ENCODE measurements at places on chromosomes 1 and 21.

DNA sequence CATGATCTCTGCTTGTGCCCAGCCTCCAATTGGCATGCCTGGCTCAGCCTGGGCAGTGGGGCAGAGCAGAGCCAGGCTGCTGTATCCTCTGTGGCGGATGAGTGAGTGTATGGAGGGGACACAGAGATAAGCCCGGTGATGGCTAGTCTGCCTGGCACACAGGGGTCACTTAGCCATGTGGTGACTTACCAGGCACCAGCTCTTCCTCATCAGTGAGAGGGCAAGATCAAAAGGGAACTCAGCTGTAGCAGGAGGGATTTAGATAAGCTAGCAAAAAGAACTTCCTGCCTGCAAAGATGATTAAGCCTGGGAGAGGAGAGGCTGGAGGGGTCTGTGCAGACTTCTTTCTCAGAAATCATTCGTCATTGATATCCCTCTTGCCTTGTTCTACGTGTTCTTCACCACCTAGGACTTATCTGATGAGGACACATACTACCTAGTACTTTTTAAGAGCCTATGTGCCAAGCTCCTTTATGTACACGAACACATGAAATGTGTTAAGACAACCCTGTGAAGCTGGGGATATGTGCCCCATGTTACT, 7.9 kb downstream of the KIF21B start:
- no peak for DNase-seq

DNA sequence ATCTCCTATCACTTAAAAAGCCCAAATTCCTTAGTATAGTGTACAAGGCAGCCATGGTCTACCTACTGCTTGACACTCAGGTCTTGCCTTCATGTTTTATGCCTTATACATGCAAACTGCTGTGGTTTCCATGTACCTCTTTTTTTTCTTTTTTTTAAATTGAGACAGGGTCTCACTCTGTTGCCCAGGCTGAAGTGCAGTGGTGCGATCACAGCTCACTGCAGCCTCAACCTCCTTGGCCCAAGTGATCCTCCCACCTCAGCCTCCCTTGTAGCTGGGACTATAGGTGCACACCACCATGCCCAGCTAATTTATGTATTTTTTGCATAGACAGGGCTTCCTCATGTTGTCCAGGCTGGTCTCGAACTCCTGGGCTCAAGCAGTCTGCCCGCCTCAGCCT, 8.0 kb downstream of the CD55 start:
- no peak for DNase-seq

- DNase-seq = no peak
Measured at GRCh38 chr1:193685986-193686385, 499.6 kb upstream of the B3GALT2 start.

DNA sequence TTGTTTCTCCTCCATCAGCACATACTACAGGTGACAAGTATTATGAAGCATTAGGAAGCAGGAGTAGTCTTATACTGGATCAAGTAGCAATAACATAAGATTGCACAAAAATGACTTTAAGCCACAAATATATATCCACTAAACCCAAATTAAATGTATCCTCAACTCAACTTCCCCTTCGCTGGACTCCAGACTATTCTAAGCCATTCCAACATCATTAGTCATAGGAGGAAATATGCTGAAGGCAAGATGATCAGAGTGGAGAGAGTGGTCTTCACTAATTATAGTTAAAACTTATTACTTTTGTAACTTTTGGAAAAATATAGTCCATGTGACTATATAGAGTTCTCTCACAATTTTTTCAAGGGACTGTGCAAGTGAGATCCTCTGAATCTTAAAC, 390.7 kb upstream of the ZP4 start:
- DNase-seq = no peak

DNA sequence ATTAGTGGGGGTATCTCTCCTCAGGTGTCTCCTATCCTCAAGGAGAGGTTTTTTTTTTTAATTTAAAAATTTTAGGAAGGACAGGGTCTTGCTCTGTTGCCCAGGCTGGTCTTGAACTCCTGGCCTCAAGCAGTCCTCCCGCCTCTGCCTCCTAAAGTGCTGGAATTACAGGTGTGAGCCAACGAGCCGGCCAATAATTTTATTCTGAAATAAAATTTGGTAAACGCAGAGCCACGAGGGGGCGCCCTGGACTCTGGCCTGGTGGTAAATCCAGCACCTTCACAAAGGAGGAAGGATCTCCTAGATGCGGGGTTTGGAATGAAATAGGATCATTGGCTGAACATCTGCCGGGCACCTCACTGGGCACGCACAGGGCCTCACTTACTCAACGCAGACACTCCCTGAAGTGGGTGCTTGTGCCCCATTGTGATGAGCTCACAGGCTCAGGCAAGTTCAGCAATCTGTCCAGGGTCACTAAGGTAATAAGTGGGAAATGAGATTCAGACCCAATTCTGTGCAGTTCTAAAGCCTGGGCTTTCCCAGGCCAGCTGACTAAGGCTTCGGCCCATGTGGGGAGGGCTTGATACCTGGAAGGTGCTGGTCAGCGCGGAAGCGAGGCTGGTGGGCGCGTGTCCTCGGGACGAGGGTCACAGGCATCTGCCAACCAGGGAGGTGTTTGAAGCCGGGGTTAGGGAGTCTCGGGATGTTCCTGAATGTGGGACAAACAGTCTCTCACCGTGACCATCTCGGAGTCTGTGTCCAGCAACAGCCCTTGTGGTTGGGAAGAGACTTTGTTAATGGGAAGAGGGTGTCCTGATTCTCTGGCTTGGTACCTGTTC, 32.7 kb upstream of the ETV3 start:
- DNase-seq = peak; percentile 28

GRCh38 chr1:71018791-71019190, 28.8 kb downstream of the PTGER3 start:
- no peak for DNase-seq

GRCh38 chr1:198848206-198848605, 209.4 kb downstream of the PTPRC start:
- no peak for DNase-seq

DNA sequence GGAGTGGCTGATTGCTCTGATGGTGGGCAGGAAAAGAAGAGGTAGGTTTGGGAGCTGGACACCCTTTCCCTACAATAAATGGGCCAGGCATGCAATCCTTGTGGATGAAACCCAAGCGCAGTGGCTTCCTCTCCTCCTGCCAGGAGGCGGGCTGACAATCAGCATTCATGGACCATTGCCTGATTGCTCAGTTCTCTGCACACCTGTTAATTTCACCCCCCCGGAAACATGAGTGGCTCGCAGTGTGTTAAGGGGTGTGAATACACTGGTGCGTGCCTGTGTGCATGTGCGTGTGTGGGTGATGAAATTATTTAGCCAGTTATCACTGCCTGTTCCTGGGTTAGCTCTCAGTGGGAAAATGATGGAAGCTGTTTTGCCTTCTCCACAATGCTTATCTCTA, 310.7 kb downstream of the PCP4 start:
- no peak for DNase-seq

DNA sequence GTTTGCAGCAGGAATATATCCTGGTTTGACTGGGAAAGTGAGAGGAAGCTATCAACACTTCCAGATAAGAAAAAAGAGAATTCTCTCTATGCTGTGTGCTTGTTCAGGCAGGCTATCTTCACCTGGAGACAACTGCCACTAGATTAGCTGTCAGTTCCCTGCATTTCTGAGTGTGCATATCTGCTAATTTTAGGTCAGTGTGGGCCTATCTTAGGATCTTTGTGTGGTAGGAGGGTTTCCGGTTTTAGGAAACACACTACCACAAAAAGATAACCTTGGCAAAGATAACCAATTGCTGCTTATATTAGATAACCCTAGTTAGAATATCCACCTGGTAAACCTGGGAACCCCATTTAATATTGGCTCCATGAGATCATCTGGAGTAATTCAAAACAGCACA, 22.5 kb upstream of the GBP5 start:
- DNase-seq = no peak

DNA sequence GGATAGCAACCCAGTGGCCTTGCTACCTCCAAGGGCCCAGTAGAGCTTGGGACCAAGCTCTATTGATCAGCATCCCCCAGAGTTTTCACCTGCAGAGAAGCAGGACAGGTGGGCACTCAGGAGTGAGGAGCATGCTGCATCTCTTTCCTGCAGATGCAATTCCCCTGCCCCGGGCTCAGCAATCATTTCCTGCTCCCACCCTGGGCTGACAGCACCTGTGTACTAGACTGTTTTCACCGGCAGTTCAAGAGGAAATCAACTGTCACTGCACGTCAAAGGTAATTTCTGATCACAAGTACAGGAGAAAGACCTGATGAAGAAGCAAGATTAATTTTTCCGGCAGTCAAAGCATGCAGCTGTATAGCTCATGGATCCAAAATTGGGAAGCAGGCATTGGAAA, 8.8 kb upstream of the NT5C1A start:
- no peak for DNase-seq

DNA sequence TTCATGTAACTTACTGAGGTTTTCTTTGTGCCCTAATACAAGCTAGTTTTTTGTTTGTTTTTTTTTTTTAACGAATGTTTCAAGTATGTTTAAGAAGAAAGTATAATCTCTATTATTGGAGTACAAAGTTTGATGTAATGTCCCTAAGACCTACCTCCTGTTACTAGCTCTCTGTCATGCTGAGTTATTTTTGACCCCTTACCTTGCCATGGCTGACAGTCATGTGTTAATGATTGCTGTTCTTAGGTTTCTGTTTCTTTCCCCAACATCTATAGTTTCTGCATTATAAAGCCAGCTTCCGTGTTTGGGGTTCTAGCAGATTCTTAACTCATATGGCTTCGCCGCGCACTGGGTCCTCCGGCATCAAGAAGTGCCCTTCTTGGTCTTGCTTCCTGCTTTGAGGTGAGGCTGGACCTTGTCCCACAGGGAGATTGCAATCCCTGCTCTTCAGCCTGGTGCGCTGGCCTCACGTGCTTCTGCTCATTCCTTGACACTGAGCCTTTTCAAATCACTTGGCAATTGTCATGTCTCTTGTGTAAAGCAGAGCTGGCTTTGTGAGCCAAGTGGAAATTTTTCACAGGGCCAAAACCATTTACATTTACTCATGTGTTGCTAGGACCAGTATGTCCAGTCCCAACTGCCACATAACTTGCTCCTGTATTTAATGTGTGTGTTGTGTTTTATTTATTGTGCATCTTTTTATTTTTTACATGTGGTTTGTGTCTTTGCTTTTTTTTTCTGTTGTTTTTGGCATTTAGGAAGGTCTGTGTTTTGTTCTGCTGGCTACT, 135.0 kb upstream of the COL6A1 start:
- no peak for DNase-seq

DNA sequence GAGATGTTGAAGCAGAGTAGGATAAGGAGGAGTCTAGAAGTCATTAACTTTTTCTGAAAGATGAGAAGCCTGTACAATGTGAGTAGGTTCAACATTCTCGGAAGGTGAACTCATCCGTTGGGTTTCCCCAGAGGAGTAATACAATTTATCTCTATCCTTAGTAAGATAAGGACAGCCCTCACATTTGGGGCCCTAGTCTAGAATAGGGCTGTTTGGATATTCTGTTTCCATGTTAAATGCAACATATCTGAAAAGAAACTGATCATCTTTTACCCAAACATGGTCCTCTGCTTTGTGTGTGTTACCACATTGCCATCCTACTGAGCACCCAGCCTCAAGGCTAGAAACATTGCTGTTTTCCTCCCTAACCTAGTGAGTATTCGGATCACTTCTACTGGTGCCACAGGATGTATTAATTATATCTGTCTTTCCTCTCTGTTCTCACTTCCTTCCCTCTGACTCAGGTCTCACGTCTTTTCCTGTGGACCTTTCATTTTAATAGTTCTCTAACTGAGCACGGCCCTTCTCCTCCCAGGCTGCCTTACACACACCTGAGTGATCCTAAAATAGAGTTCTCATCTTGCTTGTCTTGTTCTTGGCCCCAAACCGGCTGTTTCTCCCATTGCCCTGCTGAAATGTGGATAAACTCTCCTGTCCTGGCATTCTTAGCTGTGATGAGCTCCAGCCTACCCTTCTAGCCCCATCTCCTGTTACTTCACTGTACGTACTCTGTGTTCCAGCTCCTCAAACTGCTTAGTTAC, 91.7 kb downstream of the CDC14A start:
- DNase-seq = no peak

DNA sequence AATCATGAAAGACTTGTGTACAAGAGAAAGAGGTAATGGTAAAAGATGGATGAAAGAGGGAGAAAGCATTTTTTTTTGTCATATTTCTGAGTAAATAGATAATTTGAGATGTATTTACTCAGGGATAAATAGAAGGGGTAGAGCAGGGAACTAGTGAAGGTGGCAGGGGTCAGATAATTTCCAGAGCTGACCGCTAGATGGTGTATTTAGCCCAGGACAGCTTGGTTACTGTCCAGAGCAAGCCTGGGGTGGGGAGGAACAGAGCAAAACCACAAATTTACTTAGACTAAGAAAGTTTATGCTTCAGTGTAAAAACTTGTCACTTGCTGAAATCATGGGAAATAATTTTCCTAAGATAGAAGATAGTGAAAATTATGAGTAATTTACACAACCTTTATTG, 91.5 kb downstream of the XCL2 start:
- DNase-seq = no peak
